ENCODE measurements at places on chromosomes 16 and 17.

GRCh38 chr16:1221628-1222552, 3.2 kb downstream of the TPSG1 start:
- DNase-seq, result no peak

GRCh38 chr17:3641717-3642486, 5.3 kb downstream of the CTNS start:
- DNase-seq, result no peak

DNA sequence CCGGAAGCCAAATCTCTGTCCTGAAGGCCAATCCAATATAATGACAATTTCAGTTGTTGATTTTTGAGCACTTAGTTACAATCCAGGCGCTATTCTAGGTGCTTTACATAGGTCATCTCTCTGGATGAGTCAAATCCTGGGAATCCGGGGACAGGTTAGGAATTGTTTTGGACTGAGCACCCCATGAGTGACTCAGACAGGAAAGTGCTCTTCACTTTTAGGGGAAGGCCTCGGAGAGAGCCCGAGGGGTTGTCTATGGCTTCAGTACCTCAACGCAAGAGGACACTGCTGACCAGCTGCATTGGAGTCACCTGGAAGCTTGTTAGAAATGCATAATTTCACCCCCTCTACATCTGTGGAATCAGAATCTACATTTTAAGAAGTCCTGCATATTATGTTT, 108.8 kb downstream of the IRX5 start:
- no peak for DNase-seq

DNA sequence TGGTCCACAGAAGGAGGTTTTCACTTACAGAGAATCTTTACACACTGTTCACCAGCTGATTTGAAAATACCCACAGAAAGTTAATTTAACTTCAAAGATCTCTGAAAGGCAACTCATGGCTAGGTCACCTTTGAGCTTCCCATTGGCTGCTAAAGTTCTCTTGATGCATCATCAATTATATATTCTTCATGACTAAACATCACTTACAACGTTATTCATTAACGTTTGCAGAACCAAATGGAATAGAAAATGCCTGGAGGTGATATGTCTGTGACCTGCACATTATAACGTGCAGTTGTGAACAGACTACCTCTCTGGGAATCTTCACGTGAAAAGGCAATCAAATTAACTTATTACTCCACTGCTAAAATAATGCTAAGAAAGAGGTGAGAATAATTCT, 238.5 kb downstream of the ZFHX3 start:
- no peak for DNase-seq

DNA sequence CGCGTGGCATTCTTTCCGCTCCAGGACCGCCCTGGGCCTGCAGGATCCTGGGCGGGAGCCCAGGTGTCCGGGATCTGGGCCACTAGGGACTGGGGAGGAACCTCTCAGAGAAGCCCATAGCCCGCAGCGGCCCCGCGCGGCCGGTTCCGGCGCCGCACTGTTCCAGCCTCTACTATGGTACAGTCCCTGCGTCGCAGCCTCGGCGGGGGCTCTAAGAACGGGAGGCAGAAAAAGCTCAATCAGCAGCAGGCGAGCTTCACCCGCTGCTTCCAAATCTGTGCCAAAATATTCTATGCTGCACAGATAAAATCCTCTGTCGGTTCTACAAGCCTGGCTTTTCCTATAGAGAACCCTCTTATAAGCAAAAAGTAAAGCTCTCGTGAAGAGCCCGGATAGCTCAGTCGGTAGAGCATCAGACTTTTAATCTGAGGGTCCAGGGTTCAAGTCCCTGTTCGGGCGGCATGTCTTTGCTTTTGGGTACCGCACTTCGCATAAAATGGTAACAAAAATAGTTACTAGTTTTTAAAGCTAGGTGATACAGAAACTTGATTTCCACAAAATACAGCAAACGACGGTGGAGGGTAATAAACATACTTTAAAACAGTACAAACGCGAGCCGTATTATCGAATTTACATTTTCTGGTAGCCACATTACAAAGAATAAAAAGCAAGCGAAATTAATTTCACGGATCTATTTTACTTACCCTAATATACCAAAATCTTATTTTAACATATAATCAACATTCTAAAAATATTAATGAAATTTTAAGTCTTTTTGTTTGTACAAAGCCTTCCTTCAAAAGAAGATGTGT, 661 bp upstream of the ALOXE3 start:
- DNase-seq, result peak; percentile 87

GRCh38 chr16:261031-261691, 14.6 kb downstream of the RGS11 start:
- DNase-seq, result no peak
